ENCODE measurements at places on chromosomes 7 and 10. TPM values are rescaled to one million over a fixed set of nuclear protein-coding genes. Genes with fewer than 3 reads are reported as not detected.

DNA sequence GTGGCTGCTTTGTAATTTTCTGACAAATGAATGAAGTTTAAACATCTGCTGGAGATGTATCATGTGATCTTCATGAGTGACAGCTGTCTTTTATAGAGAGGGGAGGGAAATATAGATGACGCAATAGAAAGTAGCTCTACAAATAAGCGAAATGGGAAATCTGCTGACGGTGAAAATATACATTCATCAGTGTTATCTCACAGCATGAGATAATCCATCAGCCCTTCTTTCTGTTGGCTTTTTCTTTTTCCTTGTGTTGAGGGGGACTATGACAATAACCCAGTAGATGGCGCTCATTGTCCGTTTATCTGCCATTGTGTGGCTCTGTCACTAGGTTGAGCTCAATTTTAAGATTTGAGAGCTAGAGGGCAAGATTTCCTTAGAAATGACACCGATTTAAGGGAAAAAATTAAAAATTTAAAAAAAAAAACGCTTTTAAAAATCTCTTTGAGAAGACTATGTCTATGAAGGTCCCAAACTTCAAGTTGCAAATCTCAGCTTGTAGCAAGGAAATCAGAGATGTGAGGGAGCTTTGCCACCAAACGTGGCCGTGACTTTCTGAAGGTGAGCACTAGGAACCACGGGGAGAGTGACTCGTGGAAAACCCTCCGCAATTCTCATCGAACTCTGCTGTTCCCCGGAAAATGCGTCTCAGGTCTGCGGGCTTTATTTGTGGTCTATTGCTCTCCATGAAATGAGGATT lies 114.6 kb upstream of the SFMBT2 start:
- no peaks in the 10 kb centered on the region for H3K36me3 ChIP-seq
- no peak overlapping the region for H3K4me3 ChIP-seq
- H3K4me1 ChIP-seq = no peaks in the 10 kb centered on the region
- peak; percentile 35 for DNase-seq
- no peak overlapping the region for H3K27ac ChIP-seq

DNA sequence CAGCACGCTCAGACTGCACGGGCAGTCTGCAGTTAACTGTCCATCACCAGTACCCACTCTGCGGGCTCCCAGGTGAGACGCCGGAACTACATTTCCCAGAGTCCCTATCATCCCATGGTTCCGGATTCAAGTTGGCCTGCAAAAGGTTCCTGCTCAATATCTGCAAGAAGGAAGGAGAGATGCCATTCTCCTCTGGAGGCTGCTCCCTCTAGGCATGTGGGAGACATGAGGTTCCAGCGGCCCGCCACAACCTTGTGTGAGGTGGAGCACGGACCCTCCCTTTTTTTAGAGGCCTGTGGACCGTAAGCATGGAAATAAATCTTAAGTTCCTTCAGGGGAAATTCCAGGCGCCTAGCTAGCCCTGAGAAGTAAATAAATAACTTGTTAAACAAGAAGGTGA lies 29.7 kb downstream of the NUP42 start:
- H3K27ac ChIP-seq = no peak overlapping the region
- no peak overlapping the region for H3K4me3 ChIP-seq
- H3K4me1 ChIP-seq = no peaks in the 10 kb centered on the region
- H3K36me3 ChIP-seq = no peaks in the 10 kb centered on the region

Gene TSPAN33
- total RNA-seq = 8.3 TPM

Gene AGBL3
- 1.7 TPM for total RNA-seq

Gene VPS37D
- 4.0 TPM for total RNA-seq

Gene KCP
- 0.21 TPM for total RNA-seq

Gene C1QL3
- total RNA-seq = not detected

Measured in tibial nerve (tissue), 4 donors.